Activated B cell treated with CpG ODN at 0.5 μM for 24 hours (primary cell): ENCODE measurements at places on chromosomes 1 and 21. TPM values are rescaled to one million over a fixed set of nuclear protein-coding genes. Genes with fewer than 3 reads are reported as not detected.

DNA sequence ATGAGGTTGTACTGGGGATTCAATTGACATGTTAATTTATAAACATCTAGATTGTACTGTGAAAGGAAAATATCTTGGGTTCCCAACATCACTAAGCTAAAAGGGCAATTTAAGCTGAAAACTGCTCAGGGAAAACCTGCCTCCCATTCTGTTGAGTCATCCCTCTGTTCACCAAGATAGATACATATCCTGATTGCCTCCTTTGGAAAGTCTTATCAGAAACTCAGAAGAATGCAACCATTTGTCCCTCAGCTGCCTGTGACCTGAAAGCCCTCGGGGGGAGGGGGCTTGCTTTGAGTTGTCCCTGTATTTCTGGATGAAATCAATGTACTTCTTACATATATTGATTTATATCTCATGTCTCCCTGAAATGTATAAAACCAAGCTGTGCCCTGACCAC lies 187.0 kb upstream of the ETV3 start:
- DNase-seq, result no peak
- no peak overlapping the region for H3K4me3 ChIP-seq
- no peaks in the 10 kb centered on the region for H3K4me1 ChIP-seq
- H3K36me3 ChIP-seq, result no peaks in the 10 kb centered on the region
- H3K27me3 ChIP-seq, result peaks cover 34% of the 10 kb centered on the region
- H3K27ac ChIP-seq, result no peak overlapping the region

DNA sequence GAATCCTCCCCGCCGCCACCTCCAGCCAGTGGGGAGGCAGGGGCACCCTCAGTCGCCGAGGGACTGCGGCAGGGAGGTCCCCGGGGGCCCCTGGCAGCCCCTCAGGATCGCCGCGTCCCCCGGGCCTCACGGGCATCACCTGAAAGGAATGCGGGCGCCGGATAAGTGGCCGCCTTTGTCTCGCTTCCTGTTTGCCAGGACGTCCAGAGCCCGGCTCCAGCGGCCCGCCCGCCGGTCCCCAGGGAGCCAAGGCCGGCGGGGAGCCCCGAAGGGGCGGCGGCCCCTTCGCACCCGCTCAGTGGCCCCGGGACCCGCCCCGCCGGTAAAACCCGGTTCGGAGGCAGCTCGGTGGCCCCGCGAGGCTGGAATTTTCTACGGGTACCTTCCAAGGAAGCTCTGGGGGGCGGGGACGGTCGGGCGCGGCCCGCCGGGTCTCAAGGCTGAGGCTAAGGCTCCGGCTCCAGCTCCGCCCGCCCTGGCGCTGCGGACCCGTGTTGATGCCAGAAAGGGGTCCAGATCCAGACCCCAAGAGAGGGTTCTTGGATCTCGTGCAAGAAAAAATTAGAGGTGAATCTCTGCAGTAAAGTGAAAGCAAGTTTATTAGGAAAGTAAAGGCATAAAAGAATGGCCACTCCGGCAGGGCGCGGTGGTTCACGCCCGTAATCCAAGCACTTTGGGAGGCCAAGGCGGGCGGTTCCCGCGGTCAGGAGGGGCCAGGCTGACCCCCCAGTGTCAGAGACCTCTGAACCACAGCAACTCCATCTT lies 12.6 kb downstream of the TINAGL1 start:
- no peaks in the 10 kb centered on the region for H3K36me3 ChIP-seq
- DNase-seq, result no peak
- no peak overlapping the region for H3K27ac ChIP-seq
- peak overlapping the region; percentile 32 for H3K4me3 ChIP-seq
- H3K4me1 ChIP-seq, result peaks cover 10% of the 10 kb centered on the region

- H3K36me3 ChIP-seq, result no peaks in the 10 kb centered on the region
- H3K4me1 ChIP-seq, result peaks cover 14% of the 10 kb centered on the region
- no peak overlapping the region for H3K27ac ChIP-seq
- H3K27me3 ChIP-seq, result peaks cover 37% of the 10 kb centered on the region
Observed at GRCh38 chr1:219924342-219924741, 4.0 kb downstream of the SLC30A10 start.

DNA sequence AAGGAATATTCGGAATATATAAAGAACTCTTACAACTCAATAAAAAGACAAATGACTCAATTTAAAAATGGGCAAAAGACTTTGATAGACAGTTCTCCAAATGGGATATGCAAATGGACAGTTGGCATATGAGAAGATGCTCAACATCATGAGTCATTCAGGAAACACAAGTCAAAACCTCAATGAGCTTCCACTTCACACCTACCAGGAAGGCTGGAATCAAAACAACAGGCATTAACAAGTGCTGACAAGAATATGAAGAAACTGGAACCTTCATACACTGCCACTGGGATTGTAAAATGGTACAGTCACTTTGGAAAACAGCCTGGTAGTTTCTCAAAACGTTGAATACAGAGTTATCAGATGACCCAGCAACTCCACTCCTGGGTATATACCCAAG lies 17.2 kb downstream of the PGBD5 start:
- H3K27me3 ChIP-seq, result peaks cover 10% of the 10 kb centered on the region
- no peaks in the 10 kb centered on the region for H3K36me3 ChIP-seq
- no peaks in the 10 kb centered on the region for H3K4me1 ChIP-seq
- H3K27ac ChIP-seq, result no peak overlapping the region

- H3K4me1 ChIP-seq, result peaks cover 25% of the 10 kb centered on the region
- no peak overlapping the region for H3K4me3 ChIP-seq
- no peak overlapping the region for H3K27ac ChIP-seq
- H3K27me3 ChIP-seq, result no peaks in the 10 kb centered on the region
- DNase-seq, result no peak
- H3K36me3 ChIP-seq, result peaks cover 28% of the 10 kb centered on the region
Observed at GRCh38 chr1:207058252-207058651, 5.2 kb downstream of the PFKFB2 start.

Gene NEGR1
- not detected in 2 replicates for total RNA-seq

Gene RAB42
- 0.20 and 0.29 TPM in 2 replicates for total RNA-seq

Gene CNKSR1
- total RNA-seq, result 2.7 and 4.8 TPM in 2 replicates

Gene OR2T33
- not detected in 2 replicates for total RNA-seq

Gene SMIM11
- 3.8 and 4.3 TPM in 2 replicates for total RNA-seq
